NCI-H446 (cell line): ENCODE measurements at places on chromosomes 11 and 22.

GRCh38 chr11:13348305-13348704, 70.7 kb downstream of the BMAL1 start:
- DNase-seq: no peak

DNA sequence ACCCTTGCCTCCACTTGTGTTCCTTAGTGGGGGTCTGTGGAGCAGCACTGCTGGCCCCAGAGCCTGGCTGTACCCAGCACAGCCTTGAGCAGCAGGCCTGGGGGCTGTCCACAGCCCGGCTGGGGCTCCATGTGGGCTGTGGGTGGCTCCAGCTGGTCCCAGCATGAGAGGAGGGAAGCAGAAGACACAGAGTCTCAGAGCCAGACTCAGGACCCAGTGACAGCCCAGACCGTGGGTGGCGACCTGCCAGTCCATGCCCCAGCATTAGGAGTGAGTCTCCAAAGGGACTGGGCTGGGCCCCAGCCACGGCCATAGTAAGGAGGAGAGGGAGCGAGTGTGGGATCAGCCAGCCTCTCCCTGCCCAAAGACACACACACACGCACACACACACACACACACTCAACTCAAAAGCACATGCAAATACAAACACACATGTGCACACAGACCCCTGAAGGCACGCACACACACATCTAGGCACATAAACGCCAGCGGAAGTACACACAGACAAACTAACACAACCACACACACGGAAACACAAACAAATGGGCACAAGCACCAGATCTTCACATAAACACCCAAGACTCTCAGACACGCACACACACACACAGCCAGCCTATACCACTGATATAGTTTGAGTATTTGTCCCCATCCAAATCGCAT, 16.7 kb upstream of the LRRC10B start:
- no peak for DNase-seq

DNA sequence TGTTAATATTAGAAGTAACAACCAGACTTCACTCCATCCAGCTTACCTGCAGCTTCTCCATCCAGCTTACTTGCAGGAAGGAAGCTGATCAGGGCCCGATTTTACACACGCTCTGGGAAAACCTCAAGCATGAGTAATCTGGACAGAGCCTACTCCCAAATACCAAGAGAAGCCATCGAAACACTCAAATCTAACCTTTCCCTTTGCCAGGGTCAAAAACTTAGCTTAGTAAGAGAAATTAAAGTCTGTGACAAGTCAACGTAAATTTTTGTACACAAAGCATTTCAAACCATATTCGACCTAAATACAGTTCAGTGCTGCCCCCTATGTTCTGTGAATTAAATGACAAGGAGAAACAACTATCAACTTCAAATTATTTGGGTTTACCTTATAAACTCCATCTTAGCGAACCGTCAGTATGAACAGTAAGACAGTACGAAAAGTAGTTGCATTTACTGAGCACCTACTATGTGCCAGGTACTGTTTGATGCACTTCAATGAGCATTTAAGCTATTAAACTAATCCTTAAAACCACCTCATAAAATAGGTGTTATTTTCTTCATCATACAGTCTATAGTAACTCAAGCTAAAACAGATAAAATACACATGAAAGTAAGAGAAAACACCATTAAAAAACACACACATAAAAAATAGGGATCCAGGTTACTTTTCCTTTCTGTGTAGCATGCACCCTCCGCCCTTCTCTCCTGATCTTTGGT, 36.9 kb downstream of the ARFGAP3 start:
- DNase-seq: no peak

DNA sequence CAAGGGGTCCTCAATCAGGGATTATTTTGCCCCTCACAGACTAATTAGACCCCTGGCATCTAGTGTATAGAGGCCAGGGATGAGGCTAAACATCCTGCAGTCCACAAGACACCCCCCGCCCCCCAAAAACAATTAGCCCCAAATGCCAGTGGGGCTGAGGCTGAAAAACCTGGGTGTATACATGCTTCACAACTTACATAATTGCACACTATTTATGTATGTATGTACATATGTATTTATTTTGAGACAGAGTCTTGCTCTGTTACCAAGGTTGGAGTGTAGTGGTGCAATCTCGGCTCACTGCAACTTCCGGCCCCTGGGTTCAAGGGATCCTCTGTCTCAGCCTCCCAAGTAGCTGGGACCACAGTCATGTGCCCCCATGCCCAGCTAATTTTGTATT, 28.8 kb upstream of the SHANK2 start:
- DNase-seq: no peak

DNA sequence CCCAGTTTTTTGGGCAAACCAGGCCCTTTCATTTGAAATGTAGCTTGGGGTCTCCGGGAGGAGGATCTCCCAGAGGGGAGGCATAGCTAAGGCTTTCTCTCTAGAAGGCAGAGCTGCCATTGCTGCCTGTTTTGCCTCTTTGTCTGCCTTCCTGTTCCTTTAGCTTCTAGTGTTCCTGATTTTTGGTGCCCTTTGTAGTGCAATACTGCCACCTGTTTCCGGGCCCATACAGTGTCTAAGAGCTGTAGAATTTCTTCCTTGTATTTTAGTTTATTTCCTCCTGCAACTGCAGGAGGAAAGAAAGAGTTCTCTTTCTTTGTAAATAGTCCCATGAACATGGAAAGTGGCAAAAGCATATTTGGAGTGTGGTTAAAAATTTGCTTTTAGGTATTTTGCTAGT, 19.3 kb upstream of the GLYATL1 start:
- DNase-seq: no peak

GRCh38 chr22:44020981-44021380, 3.1 kb upstream of the PARVB start:
- no peak for DNase-seq

DNA sequence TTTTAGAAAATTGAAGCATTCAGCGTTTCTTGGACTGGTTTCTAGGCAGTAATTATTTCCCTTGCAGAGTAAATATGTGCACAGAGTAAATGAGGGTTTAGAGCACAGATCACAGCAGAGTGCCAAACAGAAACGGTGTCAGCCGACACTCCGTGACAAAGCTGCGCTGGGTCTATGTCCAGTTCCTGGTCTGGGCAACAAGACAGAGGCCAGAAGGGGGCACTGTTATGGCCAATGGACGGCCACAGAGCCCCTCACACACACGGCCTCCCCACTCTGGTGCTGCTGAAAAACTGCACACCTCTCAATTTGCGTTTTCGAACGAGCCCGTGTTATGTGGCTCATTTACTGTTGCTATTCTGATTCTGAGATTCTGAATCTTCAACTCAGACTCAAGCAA, 180.7 kb downstream of the MPPED1 start:
- no peak for DNase-seq

GRCh38 chr11:10743354-10744000, 7.6 kb upstream of the CTR9 start:
- no peak for DNase-seq

- no peak for DNase-seq
Measured at GRCh38 chr11:118998822-118999221, 884 bp downstream of the CENATAC start.

- no peak for DNase-seq
Measured at GRCh38 chr11:116917632-116918031, 80.2 kb upstream of the APOA1 start.

GRCh38 chr22:43851058-43851978, 11.0 kb downstream of the SULT4A1 start:
- no peak for DNase-seq

- no peak for DNase-seq
Measured at GRCh38 chr11:117690484-117691217, 106.4 kb downstream of the DSCAML1 start.

DNA sequence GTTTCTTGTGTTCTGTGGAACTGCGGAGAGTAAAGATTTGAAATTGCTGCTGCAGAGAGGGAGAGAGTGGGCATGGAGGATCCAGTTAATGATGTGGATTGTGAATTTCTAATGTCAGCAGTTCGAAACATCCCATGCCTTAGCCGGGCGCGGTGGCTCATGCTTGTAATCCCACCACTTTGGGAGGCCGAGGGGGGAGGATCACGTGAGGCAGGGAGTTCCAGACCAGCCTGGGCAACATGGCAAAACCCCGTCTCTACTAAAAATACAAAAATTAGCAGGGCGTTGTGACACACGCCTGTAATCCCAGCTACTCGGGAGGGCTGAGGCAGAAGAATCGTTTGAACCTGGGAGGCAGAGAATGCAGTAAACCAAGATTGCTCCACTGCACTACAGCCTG, 1.1 kb upstream of the CAVIN3 start:
- no peak for DNase-seq

GRCh38 chr22:41184679-41185078, 20.4 kb upstream of the L3MBTL2 start:
- no peak for DNase-seq

DNA sequence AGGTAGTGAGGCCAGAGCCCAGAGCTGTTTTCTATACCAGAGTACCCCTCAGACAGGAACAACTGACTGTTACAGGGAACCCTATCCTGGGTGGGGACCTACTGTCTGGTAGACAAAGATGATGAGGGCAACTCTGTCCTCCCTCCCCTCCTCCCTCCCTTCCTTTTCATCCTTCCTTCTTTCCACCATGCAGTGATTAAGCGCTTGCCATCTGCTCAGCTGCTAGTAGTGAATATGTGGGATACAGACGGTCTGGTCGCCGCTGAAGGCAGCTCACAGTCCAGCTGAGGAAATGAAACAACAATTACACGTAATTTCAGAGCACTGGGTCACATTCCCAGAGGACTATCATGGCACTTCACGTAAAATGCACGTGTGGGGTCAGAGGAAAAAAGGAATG, 597.1 kb downstream of the BUD13 start:
- no peak for DNase-seq

DNA sequence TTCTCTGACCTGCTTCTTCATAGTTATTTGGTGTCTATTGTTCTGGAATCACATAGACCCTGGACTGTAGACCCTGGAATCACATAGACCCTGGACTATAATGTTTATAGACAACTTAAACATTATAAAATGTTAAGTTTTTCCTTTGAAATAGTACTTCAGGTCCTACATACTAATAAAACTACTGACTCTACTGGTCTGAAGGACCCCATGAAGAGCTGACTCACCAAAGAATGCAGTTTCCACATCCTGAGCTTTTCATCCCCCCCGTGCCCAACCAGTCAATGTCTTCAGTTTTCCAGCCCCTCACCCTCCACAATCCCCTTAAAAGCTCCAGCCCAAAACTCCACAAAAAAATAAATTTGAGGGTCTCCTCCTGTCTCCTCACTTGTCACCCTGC, 6.6 kb upstream of the PLEKHA7 start:
- DNase-seq: no peak

DNA sequence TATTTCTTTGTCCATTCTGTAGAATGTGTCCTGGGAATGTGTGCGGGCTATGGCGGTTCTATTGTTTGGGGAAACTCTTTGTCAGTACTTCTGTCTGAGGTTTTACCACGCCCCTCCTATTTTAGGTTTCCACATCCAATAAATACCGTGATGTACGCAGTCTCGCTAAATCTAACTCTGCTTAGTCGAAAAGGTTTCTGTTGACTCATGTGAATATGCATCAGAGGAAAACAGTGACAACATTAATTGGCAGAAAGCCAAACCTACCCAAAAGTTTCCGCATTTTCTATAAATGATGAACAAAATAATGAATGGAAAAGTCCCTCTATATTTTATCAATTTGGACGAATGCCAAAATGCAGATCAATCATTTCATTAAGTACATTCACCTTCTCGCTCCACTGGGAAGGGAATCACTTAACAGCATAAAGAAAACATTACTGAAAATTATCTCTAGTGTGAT, 143.4 kb downstream of the MAML2 start:
- DNase-seq: peak; percentile 29

- DNase-seq: no peak
Measured at GRCh38 chr22:45612451-45612901, 59.2 kb upstream of the ATXN10 start.

DNA sequence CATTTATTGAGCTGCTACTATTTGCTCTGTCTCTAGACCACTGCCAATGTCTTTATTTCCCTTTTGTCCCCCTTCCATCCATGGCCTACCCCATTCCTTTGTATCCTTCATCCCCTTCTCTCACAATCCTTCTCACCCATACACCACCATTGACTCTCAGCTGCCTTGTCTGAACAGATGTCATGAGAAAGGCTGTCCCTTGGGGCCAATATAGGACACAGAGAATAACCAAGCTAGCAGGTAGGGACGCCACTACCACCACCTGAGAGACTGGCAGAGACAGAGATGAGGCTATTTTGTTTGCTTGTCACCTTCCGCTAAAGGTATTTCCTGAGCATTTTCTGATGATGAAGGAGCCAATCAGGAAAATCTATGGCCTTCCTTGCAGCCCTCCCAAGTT, 138.9 kb downstream of the CD44 start:
- DNase-seq: no peak

DNA sequence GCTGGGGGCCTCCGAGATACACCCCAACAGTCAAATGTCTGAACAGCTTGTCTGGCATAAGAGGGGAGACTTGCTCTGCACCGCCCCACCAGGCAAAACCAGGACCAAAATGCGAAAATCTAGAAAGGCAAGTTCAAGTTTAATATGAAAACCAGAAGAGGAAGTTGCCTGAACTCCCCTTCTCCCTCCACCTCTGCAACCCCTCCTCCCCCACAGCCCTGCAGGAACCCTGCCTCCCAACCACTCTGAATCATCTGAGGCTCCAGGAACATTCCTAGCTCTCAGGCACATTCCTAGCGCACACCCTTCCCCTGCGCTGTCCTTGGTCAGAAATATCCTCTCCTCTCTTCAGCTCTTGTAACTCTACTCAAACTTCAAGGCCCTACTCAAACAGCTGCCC, 36.7 kb downstream of the ISX start:
- DNase-seq: no peak

GRCh38 chr11:59180168-59180776, 8.3 kb downstream of the DTX4 start:
- no peak for DNase-seq

- DNase-seq: no peak
Measured at GRCh38 chr11:60672255-60672654, 27.2 kb upstream of the MS4A8 start.

DNA sequence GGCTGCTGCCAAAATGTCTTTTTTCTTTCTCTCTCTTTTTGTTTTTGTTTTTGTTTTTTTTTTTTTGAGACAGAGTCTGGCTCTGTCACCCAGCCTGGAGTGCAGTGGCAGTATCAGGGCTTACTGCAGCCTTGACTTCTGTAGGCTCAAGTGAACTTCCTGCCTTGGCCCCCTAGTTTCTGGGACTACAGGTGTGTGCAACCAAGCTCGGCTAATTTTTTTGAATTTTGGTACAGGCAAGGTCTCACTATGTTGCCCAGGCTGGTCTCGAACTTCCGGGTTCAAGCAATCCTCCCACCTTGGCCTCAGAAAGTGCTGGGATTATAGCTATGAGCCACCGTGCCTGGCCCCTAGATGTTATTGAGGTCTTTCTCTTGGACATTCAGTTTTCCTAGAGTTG, 2.2 kb upstream of the DDX10 start:
- DNase-seq: no peak
